ENCODE measurements at places on chromosomes 3 and 15.
A peak's percentile ranks its signal among the peaks of the same experiment; 100 is the strongest.

GRCh38 chr15:49164865-49165264 is 5.2 kb upstream of the GALK2 start:
- no peak for DNase-seq

GRCh38 chr15:73324496-73325170 is 44.1 kb downstream of the HCN4 start:
- DNase-seq: no peak

GRCh38 chr15:40754883-40755811 is at the start of gene RMDN3:
TSS of gene RMDN3 (minus strand) at chr15:40755254. CDS start at chr15:40754783, 471 bp downstream.
- peak; percentile 71 for DNase-seq

DNA sequence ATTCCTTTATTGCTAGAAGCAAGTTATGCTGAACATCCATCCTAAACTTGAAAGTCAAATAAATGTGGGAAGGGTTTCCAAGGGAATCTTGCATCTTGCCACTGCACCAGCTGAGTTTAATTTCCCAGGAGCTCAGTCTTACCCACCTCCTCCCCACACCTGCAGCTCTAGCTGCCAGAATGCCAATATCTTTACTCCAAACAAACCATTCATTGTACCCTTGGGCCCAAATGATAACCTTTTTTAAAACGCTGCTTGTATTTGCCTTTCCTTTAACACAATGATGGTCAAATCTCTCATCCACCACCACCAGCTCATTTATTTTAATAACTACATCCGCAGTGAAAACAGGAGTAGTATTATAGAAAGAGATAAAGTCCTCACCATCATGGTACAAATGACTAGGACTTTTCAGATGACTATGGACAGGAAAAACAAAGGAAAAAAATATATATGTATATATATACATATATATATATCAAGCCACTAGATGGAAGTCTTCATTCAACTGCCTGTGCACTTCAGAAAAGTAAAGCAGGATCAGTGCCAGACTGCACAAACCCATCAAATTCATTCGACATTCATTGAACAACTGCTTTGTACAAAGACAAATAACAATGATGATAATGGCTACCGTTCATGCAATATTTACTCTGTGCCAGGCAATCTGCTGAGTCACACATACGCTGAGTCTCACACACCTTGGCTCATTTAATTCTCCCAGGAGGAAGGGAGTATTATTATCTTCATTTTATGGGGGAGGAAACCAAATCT is 44.0 kb downstream of the BFSP2 start:
- DNase-seq: peak; percentile 43

GRCh38 chr3:170233530-170233929 is 11.3 kb downstream of the PRKCI start:
- DNase-seq: no peak

DNA sequence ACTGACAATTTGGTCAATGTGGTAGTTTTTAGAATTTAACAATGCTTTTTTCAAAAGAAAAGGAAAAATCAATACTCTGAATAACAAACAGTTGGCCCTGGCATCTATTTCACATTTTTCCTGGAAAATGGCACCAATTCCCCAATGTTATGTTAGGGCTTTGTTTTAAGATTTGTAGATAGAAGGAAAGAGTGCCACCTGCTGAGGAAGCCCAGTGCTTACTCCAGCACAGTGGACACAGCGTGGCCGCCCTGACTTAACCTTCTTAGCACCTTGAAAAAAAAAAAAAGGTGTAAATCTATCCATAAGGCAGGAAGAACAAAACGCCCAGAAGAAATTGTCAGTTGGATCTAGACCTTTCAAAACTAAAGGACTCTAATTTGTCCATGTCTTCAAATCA is 110.7 kb upstream of the CNTN4 start:
- no peak for DNase-seq

GRCh38 chr3:13420831-13421765 is 976 bp upstream of the NUP210 start:
- DNase-seq: no peak

GRCh38 chr15:68654786-68655560 is 76.2 kb downstream of the CORO2B start:
- DNase-seq: no peak

GRCh38 chr15:42457445-42458442 is 33.2 kb downstream of the ZNF106 start:
- no peak for DNase-seq

GRCh38 chr3:52153389-52154096 is 680 bp downstream of the POC1A start:
- no peak for DNase-seq

DNA sequence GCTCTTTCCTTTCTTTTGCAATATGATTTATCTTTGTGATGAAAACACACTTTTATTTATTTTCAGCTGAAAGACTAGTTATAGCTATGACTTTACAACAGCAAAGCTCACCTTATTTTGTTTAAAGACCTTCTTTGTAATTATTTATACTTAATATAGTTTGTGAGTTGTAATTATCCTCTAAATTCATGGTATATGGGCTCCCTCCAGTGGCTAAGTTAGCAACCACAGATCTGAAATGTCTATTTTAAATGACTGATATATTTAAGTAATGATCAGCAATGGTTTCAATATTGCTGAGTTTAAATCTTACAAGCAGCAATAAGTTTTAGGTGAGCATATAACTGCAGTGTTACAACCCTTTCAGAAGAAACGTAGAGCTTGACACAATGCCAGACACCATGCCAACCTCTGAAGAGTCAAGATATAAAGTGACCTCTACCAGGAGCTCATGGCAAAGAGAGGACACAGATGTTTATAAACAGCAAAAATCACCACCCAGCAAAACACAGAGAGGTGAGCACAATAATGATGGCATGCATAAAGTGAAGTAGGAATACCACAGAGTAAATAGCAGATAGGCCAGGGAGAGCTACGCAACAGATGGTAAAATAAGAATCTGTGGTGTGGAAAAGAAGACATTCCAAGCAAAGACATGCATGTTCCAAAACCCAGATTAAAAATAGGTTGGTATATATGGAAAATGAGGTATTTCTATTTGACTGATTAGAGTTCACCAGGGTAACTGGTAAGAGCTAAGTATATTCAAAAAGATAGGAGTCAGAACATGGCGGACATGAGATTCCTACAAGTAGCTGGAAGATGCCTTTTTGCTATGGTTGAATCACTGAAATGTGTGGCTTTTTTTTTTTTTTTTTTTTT is 143.7 kb upstream of the ZNF385D start:
- no peak for DNase-seq

DNA sequence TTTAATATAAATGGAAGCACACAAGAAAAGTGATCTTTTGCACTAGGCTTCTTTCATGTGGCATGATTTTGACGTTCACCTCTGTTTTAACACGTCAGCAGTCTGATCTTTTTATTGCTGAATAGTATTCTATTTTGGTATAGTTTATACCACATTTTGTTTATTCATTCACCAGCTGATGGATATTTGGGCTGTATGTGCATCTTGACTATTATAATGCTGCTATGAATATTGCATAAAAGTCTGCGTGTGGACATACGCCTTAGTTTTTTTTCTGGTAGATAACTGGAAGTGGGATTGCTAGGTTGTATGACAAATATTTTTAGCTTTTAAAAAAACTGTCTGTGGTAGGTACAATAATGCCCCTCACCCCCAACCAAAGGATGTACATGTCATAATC is 14.4 kb downstream of the NAA50 start:
- DNase-seq: no peak

DNA sequence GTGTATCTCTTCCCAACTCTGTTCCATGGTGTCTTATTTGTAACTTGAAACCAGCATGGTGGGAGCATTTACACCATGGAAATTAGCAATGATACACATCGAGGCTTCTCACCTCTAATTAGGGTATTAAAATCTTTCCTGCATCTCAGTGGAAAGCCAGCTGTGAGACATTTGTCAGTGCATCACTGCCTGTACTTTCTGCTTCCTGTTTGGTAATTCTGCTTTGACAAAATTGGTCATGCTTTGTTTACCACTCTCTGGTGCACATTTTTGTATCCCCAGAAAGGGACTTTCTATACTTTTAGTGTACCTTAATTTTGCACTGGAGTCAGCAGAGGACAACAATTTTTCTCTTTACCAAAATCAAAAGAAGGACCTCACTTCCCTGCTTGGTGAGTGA is 402.1 kb downstream of the PDCD6IP start:
- no peak for DNase-seq

DNA sequence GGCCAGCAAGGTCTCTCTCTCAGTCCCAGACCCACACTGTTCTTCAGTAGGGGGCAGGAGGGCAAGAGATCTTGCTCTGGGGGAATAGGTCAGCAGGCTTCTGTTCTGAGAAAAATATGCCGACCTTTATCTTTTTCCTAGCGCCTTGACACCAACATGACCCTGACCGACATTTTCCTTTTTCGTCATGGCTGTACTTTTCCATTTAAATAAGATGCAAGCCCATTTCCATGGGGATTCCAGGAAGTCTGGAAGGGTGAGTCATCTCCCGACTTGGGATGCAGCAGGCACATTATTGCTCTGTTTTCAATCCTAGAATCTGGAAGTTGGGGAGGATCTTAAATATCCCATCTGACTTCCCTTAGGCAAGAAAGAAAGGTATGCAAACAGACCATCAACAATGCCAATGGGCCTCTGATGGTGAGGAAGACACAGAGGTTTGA is 261.5 kb upstream of the LRTM1 start:
- DNase-seq: no peak

DNA sequence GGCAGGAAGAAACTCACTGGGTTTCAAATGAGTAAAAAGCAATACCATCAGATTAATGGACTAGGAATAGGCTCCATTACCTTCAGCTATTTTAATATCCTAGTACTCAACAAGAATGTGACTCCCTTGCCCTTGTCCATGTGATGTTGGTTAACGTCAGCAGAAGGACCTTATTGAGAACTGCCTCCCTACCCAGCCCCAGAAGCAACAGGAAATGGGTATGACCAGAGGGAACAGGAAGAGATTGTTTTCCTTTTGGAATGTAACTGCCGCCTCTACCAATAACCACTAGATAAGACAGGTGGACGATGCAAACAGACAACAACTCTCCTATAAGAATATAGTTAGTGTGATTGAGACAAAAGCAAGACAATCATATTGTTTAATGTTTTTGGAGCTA is 10.4 kb upstream of the MME start:
- DNase-seq: no peak

DNA sequence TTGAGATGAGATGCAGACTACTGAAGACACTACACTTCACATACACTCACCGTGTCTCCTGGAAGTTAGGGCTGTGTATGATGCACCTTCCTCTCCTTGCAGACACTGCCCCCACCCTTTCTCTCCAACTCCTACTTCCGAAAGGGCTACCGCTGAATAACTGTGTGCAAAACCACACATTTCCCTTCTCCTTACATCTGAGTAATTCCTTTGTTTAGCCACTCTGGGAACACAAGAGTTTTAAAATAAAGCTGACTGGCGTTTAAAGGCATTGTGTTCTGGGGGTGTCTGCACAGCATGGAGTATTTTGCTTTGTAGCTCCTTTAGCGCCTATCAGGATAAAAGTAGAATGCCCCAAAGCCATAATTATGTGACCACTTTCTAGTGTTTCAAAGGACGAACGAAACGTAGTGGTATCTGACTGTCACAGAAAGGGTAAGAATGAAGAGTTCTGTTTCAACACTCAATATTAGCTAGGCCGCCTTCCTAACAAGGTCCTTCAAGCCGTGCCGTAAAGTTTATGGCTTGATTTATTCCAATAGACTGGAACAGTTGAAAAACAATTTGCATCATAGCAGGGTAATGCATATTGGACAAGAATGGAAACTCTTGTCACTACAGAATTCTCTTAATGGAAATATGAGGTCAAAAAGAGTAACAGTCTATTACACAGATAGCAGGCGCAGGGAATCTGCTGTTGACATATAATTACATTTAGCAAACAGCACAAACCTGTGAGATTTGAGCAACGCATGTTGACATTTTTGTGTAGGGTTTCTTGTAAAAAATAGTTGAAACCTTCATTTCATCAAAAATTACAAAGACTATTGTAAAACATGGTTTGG is 619.9 kb downstream of the FOXP1 start:
- no peak for DNase-seq

DNA sequence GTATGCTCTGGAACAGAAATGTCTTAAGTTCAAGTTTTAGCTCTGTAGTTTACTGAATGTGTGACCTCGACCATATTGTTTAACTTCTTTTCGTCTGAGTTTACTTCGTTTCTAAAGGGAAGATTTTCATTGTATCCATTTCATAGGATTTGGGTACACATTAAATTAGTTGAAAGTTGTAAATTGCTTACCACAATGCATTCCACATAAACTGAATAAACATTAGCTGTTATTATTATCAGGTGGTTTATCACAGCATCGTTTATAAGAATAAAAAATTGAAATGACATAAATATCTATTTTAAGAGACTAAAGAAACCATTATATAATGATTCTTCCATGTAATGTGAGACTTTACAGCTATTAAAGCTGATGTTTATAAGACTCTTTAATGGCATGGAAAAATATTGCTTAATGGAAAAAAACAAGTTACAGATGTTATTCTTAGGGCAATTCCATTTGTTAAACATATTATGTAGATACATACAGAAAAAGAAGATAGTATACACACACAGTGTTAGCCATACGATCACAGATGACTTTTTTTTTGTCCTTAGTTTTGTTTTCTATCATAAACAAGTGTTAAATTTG is 342.3 kb upstream of the SGO1 start:
- no peak for DNase-seq

DNA sequence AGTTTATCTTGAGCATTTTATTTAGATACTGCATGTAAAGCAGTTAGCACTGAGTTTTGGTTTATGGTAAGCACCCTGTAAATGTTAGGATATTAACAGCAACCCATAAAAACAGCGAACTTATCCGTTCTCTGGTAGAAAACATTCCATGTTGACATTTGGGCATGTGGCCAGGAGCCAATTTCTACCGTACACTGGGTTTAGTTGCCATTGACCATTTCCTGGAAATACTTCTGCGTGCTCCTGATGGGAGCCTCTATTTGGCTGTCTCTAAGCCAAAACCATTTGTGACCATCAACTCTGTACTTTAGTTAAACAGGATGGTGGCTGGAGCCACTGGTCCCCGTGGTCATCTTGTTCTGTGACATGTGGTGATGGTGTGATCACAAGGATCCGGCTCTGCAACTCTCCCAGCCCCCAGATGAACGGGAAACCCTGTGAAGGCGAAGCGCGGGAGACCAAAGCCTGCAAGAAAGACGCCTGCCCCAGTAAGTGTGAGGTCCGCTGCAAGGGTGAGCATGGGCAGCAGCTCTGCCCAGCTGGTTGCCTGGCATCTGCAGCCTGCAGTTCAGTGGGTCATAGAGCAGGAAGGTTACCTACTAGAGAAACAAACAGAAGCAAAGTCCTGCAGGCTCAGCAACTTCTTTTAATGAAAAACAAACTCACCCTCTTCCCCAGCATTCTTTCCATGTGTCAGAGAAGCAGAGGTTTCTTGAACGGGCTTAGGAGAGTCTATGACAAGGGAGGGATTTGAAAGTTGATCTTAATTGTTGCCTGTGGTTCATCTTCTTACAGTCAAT is 7.1 kb downstream of the THBS1 start:
- DNase-seq: no peak

GRCh38 chr3:151327571-151328198 is 1.7 kb downstream of the P2RY13 start:
- no peak for DNase-seq

GRCh38 chr3:170128977-170129431 is 52.5 kb downstream of the PHC3 start:
- no peak for DNase-seq

Data from NCI-H1930 (cell line).